Stimulated activated CD4-positive, alpha-beta T cell treated with anti-CD3 and anti-CD28 coated beads, Interleukin-12 subunit alpha, Interleukin-12 subunit beta, amount 100 ng/mL, for 48 hours (primary cell): ENCODE measurements at places on chromosomes 2 and 18.

- DNase-seq, result no peak
Measured at GRCh38 chr2:73868204-73868978, 24.4 kb upstream of the ACTG2 start.

- no peak for DNase-seq
Measured at GRCh38 chr2:58865436-58865835, 624.3 kb upstream of the FANCL start.

- no peak for DNase-seq
Measured at GRCh38 chr18:49227001-49227380, 233.5 kb downstream of the DYM start.

DNA sequence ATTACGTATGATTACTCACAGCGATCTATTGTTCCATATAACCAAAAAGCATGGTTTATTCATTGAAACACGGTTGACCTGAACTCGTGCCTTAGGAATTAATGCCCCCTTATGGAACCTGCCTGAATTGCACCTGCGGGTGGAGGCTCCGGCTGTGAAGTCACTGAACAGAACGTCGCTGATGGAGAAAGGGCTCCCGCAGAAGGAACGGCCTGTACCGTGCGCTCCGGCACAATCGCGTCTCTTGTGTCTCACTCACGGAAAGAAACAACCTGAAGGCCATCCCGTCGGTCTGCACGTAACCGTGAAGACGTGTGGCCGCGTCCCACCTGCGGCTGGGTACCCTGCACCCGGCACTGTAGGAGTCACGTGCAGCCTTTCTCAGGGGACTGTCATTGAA lies 133.1 kb downstream of the NFATC1 start:
- DNase-seq, result peak; percentile 65

- DNase-seq, result no peak
Measured at GRCh38 chr2:15472133-15472532, 89.0 kb downstream of the NBAS start.

- DNase-seq, result no peak
Measured at GRCh38 chr2:84847326-84848050, 33.4 kb downstream of the TRABD2A start.

- DNase-seq, result no peak
Measured at GRCh38 chr18:78629426-78629825, 350.2 kb upstream of the SALL3 start.

GRCh38 chr2:143140864-143141661 lies 11.8 kb downstream of the ARHGAP15 start:
- DNase-seq, result no peak

DNA sequence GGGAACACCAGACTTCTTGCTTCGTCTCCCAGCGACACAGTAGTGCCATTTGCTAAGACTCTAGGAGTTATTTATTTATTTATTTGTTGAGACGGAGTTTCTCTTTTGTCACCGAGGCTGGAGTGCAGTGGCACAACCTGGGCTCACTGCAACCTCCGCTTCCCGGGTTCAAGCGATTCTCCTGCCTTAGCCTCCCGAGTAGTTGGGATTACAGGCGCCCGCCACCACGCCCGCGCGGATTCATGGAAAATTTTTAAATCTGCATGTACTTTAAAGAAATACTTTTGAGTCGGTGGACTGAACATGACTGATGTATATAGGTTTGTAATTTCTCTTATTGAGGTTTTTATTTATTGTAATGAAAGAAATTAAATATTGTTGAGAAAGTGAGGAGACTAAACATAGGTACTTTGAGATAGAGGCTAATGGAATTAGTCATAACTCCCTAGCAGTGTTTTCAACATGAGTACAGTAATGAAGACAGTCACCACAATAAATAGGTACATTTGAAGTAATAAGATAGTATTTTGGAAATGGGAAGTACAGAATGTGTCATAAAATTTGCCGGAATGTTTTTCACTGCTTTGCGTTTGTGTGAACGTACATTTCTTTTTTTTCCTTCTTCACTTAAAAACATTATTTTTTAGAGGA lies 983 bp downstream of the MTX2 start:
- DNase-seq, result no peak

DNA sequence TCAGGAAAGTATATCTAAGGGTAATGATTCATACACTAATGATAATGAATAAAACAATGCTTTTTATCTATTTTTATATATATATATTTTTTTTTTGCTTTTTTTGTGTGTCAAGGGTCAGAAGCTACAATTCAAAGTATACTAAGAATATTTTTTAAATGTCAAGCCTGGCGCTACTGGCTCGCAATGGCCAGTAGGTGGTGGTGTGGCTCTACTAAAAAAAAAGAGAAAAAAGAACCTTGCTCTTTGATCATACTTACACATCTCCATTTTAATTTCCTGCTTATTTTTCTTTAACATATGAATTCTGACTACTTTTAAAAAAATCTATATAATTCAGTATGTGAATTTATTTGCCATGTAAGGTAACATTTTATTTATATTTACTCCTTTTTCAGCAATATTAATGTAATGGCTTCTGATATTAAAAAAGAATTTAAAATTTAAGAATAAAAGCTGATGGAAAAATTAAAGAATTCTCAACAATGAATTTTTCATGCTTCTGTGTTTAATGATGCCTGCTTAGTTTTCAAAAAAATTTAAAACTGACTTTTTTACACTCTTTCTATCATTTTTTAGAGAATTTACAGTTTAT lies 232.9 kb downstream of the GULP1 start:
- peak; percentile 36 for DNase-seq

GRCh38 chr2:168056242-168056787 lies 191.1 kb downstream of the STK39 start:
- no peak for DNase-seq
